ENCODE measurements at places on chromosomes 5 and 9.

DNA sequence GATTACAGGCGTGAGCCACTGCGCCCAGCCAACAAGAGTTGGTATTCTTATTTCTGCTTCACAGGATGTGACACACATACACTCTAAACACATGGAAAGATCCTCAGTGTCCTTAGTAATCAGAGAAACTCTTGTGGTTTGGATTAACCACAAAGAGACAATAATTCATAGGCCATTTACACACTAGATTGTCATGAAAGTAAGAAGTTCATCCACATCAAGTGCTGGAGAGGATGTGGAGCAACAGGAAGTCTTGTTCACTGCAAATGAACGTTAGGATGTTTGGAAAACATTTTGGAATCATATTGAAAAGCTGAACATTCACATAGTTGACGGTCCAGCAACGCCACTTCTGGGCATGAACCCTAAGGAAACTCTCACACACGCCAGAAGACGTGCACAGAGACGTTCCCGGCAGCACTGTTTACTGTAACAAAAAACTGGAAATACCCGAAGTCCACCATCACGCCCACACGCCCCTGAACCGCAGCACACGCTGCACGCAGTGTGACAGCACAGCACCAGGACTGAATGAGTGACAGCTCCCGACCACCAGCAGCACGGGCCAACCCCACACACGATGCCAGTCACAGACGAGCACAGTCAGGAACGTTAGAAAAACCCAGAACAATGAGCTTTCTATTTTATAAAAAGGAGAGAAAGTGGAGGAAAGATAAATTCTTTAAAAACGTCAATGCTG is 87.6 kb downstream of the COL23A1 start:
- DNase-seq, result peak; percentile 27
- no peaks in the 10 kb centered on the region for H3K4me1 ChIP-seq
- no peaks in the 10 kb centered on the region for H3K36me3 ChIP-seq
- no peaks in the 10 kb centered on the region for H3K27me3 ChIP-seq

DNA sequence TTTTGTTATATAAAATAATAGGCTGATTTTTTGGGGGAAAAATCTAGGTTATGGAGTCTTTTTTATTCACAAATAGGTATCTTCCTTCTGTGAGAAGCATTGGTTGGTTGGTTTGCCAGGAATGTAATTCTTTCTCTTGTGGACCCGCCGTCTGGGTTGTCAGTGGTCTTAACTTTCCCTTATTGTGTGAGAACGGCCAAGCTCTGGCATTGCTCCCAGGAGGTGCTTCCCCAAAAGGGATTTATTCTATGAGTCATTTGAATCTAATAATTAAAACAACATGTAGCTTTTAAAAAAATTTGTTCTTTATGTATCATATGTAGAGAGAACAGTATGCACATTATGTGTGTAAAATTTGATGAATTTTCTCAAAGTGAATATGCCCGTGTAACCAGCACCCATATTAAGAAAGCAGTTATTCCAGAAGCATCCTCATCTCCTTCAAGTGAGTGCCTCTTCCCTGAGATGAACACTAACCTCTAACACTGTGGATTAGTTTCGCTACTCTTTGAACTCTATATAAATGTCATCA is 114.4 kb downstream of the MAST4 start:
- no peak overlapping the region for H3K4me3 ChIP-seq
- DNase-seq, result no peak
- H3K27me3 ChIP-seq, result no peaks in the 10 kb centered on the region
- no peaks in the 10 kb centered on the region for H3K36me3 ChIP-seq
- H3K27ac ChIP-seq, result no peak overlapping the region

GRCh38 chr5:98905857-98906688 is 22.7 kb downstream of the CHD1 start:
- H3K4me3 ChIP-seq, result no peak overlapping the region
- H3K27ac ChIP-seq, result no peak overlapping the region
- no peaks in the 10 kb centered on the region for H3K27me3 ChIP-seq

DNA sequence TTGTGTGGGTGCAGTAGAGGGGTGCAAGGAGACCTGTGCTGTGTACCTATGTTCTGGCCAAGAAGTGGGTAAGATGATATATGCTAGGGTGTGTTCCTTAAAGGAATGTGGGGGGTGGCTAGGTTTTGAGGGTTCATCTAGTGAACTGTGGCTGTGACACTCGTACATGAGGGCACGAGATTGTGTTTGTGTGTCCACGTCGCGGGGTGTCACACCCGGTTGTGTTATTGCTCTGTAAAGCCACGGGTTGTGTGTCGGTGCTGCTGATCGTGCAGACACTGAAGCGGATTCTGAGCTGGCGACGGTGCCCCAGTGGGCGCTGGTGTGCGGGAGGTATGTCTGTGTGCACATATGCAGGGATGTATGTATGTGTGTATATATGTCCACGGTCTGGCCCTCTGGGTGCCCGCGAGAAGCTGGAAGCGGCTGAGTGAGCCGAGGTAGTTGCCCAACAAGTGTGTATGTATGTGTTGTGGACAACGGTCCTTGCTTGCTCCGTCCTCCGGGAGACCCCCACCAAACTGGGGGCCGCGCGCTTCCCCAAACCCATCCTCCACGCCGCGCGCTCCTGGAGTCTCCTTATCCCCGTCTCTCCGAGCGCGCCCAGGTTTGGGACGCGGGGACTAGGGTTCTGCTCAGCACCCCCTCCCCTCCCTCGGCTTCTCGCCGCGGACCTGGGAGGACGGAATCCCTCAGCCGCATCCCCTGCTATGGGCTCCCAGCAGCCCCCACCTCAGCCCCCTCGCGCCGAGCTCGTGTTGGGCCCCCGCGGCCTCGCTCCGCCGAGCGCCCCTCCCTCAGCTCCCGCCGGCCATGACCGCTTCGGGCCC is 639 bp downstream of the PCDH1 start:
- H3K27ac ChIP-seq, result peak overlapping the region; percentile 63
- H3K4me3 ChIP-seq, result peak overlapping the region; percentile 84
- H3K27me3 ChIP-seq, result no peaks in the 10 kb centered on the region
- DNase-seq, result peak; percentile 48

- no peak overlapping the region for H3K4me3 ChIP-seq
- no peak overlapping the region for H3K27ac ChIP-seq
- no peaks in the 10 kb centered on the region for H3K36me3 ChIP-seq
- DNase-seq, result no peak
- no peaks in the 10 kb centered on the region for H3K27me3 ChIP-seq
Observed at GRCh38 chr9:25225938-25226760, 452.1 kb downstream of the TUSC1 start.

DNA sequence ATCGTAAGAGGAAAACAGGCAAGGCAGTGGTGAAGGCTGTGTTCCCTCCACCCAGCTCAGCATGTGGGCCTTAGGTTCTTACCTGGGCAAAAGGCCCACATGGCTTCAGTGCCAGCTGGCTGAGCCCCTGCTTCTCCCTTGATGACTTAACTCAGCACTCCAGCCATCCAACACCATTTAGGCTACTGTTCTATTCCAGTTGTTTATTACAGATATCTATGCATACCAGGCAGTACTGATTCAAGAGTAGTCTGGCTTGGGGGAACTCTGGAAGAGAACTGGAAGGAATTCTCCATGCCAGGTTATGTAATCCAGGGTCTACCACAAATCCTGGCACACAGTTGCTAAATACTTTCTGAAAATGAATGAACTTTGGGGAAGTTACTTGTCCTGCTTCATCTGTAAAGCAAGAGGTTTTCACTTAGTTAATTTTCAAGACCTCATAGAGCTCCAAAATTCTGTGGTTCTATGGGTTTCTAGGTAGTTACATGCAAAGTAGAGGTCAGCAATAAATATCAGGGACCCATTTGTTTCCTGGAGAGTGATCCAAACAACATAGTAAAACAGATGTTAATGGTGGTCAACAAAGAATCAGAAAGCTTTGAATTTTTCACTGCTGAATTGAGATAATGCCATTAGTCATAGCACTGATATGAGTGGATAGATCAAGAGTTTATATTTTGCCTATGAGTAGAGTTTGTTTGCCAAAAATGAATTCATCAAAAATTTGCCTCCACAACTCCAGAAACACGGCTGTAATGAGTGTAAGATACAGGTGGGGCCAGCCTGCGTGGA is 88.2 kb upstream of the OSMR start:
- DNase-seq, result no peak
- no peak overlapping the region for H3K27ac ChIP-seq
- no peaks in the 10 kb centered on the region for H3K36me3 ChIP-seq

- no peak overlapping the region for H3K4me3 ChIP-seq
- peak overlapping the region; percentile 39 for H3K27ac ChIP-seq
- H3K4me1 ChIP-seq, result peaks cover 14% of the 10 kb centered on the region
- DNase-seq, result no peak
- no peaks in the 10 kb centered on the region for H3K27me3 ChIP-seq
Observed at GRCh38 chr9:91395106-91395552, 28.5 kb downstream of the NFIL3 start.

DNA sequence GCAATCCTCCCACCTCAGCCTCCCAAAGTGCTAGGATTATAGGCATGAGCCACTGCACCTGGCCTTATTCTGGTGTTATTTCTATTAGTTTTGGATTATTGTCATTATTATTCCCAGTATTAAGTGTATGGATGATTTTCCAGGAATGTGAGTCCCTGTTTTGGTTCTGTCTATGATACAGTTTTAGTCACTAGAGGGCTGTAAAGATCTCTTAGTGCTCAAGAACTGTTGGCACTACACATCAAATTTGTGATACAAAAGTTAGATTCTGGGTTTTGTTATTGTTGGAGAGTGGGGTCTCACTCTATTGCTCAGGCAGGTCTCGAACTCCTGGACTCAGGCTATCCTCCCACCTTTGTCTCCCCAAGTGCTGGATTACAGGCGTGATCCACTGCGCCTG is 12.1 kb downstream of the CCL28 start:
- no peaks in the 10 kb centered on the region for H3K27me3 ChIP-seq
- no peak for DNase-seq
- H3K36me3 ChIP-seq, result no peaks in the 10 kb centered on the region

DNA sequence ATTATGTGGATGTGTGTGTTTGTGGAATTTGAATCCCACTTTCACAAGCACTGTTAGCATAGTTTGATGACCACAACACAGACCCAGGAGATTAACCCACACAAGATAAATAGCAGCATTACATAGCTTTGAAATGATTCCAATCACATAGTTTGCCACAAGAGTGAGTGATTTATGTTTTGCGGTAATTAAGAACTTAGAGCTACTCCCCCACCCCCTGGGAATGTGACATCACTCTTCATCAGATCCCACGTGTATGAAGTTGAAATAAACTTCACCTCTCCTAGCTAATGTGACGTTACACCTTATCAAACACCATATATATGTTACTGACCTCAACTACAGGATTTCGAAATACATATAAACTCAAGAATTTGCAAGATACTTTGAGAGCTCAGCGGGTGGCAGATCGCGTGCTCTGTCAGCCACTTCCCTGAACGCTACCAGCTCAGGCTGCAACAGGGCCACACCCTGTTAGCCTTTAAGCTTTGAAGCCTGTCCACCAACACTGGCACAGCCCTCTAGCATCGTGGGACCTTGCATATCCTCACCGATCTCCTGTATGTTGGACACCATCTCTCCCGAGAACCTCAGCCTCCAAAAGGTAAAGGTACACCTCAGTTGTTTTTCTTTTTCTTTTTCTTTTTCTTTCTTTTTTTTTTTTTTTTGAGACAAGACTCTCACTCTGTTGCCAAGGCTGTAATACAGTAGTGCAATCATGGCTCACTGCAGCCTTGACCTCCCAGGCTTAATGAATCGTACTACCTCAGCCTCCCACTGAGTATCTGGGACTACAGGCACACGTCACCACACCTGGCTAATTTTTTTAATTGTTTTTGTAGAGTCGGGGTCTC is 1.7 kb upstream of the AGTPBP1 start:
- no peaks in the 10 kb centered on the region for H3K36me3 ChIP-seq
- no peak for DNase-seq
- H3K4me3 ChIP-seq, result no peak overlapping the region
- H3K4me1 ChIP-seq, result no peaks in the 10 kb centered on the region

GRCh38 chr5:172919525-172920446 is 39.4 kb upstream of the RPL26L1 start:
- no peak overlapping the region for H3K4me3 ChIP-seq
- peaks cover 22% of the 10 kb centered on the region for H3K36me3 ChIP-seq
- no peak overlapping the region for H3K27ac ChIP-seq
- H3K27me3 ChIP-seq, result no peaks in the 10 kb centered on the region
- no peak for DNase-seq

- peak overlapping the region; percentile 99 for H3K27ac ChIP-seq
- peak overlapping the region; percentile 97 for H3K4me3 ChIP-seq
- H3K27me3 ChIP-seq, result no peaks in the 10 kb centered on the region
- peaks cover 42% of the 10 kb centered on the region for H3K36me3 ChIP-seq
Observed at GRCh38 chr5:138573949-138574670, 1.1 kb downstream of the HSPA9 start.

GRCh38 chr9:89799221-89799620 is 194.4 kb downstream of the GADD45G start:
- peaks cover 40% of the 10 kb centered on the region for H3K4me1 ChIP-seq
- H3K27ac ChIP-seq, result no peak overlapping the region
- no peak for DNase-seq
- no peaks in the 10 kb centered on the region for H3K27me3 ChIP-seq
- H3K4me3 ChIP-seq, result no peak overlapping the region
- no peaks in the 10 kb centered on the region for H3K36me3 ChIP-seq

- H3K36me3 ChIP-seq, result no peaks in the 10 kb centered on the region
- H3K4me1 ChIP-seq, result peaks cover 3% of the 10 kb centered on the region
- no peak overlapping the region for H3K27ac ChIP-seq
- no peaks in the 10 kb centered on the region for H3K27me3 ChIP-seq
Observed at GRCh38 chr9:96423322-96423984, 5.3 kb upstream of the ZNF367 start.

- no peaks in the 10 kb centered on the region for H3K27me3 ChIP-seq
- no peaks in the 10 kb centered on the region for H3K36me3 ChIP-seq
- H3K27ac ChIP-seq, result no peak overlapping the region
- no peak overlapping the region for H3K4me3 ChIP-seq
- DNase-seq, result no peak
- H3K4me1 ChIP-seq, result no peaks in the 10 kb centered on the region
Observed at GRCh38 chr5:72187388-72188075, 80.3 kb downstream of the MAP1B start.

DNA sequence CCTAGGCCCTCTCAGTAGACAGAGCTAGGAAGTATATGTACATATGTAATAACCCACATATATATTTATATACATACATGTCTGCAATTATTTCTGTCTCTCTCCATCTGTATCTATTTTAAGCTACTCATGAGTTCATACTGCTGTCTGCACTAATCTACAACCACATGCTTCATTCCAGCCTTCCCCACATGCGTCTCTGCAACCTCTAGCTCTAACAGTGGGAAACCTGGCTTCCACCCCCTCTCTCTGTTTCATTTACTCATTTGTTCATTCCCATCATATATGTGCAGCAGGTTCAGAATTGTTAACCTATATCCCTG is 23.3 kb downstream of the DCANP1 start:
- no peak overlapping the region for H3K4me3 ChIP-seq
- H3K27ac ChIP-seq, result no peak overlapping the region
- no peaks in the 10 kb centered on the region for H3K4me1 ChIP-seq
- no peak for DNase-seq

DNA sequence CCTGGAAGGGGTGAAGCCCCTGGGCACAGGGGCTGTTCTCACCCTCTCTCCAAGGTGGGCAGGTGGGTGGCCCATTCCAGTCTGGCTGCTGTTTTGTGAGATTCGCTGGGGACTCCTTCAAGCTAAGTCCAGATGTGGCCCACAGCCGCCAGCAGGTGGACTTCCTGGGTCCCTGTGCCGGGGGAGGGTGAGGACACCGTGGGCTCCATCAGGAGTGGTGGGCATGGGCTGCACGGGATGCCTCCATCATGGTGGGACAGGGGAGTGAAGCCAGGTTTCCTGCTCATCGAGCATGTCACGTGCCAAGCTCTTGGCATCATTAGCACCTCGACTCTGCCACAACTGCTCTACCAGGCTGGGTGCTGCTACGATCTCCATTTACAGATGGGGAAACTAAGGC is 1.8 kb downstream of the NCS1 start:
- no peaks in the 10 kb centered on the region for H3K27me3 ChIP-seq
- H3K36me3 ChIP-seq, result no peaks in the 10 kb centered on the region
- no peak overlapping the region for H3K4me3 ChIP-seq
- H3K27ac ChIP-seq, result peak overlapping the region; percentile 24
- DNase-seq, result no peak
